ENCODE measurements at places on chromosomes 6 and 20. TPM values are rescaled to one million over a fixed set of nuclear protein-coding genes. Genes with fewer than 3 reads are reported as not detected.

The CDKAL1 gene
- total RNA-seq = 8.2 TPM

The RNF182 gene
- 0.20 TPM for total RNA-seq

The LPIN3 gene
- total RNA-seq = 15.7 TPM

The ADTRP gene
- 0.72 TPM for total RNA-seq

The MAFB gene
- 55.9 TPM for total RNA-seq

The L3MBTL1 gene
- total RNA-seq = 4.9 TPM

The EPHA7 gene
- total RNA-seq = 0.12 TPM

The DOK5 gene
- total RNA-seq = 0.12 TPM

The ELOVL2 gene
- total RNA-seq = 0.04 TPM

The CLVS2 gene
- total RNA-seq = not detected

The TMEM242 gene
- total RNA-seq = 5.8 TPM

The PGC gene
- total RNA-seq = not detected

The UBE2C gene
- total RNA-seq = 46.5 TPM

The ENPP5 gene
- 0.44 TPM for total RNA-seq

The CGA gene
- not detected for total RNA-seq

The MAS1 gene
- total RNA-seq = not detected

The SLCO4A1 gene
- total RNA-seq = 13.7 TPM

The SAMD5 gene
- total RNA-seq = 6.5 TPM
